Effector CD4-positive, alpha-beta T cell (primary cell): ENCODE measurements at places on chromosomes 5 and 9.

DNA sequence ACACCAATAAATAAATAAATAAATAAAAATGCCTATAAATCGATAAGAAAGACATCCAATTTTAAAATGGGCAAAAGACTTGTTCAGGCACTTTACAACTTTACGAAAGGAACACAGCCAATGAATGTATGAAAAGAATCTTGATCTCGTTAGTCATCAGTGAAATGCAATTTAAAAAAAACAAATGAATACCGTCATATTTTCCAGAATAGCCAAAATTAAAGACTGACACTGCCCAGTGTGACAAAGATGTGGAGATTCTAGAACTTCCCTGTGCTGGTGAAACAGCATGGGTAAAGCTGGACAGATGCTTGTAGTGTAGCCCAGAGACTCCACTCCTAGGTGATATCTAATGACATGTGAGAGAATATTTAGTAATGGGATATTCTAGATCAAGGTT lies 127.1 kb downstream of the GOLPH3 start:
- DNase-seq, result no peak

DNA sequence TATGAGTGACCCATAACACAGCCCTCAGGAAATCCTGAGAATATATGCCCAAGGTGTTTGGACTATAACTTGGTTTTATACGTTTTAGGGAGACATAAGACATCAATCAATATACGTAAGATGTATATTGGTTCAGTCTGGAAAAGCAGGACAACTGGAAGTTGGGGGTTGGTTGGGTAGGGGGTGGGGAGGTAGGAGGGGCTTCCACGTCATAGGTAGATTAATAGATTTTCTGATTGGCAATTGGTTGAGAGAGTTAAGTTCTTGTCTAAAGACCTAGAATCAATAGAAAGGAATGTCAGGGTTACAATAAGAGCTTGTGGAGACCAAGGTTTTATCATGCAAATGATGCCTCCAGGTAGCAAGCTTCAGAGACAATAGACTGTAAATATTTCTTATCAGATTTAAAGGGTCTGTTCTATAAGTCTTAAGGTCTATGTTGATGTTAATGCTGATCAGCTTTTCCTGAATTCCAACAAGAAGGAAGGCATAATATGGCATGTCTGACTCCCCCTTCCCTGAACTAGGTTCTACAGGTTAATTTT lies 2267.7 kb upstream of the ACO1 start:
- DNase-seq, result no peak

- DNase-seq, result no peak
Observed at GRCh38 chr5:457195-457961, 14.4 kb downstream of the EXOC3 start.

- peak; percentile 65 for DNase-seq
Observed at GRCh38 chr5:55172937-55173686, at the start of gene CDC20B. TSS of gene CDC20B (minus strand) at chr5:55173177. CDS start at chr5:55173000, 177 bp downstream.
